ENCODE measurements at places on chromosomes 7 and 10.

DNA sequence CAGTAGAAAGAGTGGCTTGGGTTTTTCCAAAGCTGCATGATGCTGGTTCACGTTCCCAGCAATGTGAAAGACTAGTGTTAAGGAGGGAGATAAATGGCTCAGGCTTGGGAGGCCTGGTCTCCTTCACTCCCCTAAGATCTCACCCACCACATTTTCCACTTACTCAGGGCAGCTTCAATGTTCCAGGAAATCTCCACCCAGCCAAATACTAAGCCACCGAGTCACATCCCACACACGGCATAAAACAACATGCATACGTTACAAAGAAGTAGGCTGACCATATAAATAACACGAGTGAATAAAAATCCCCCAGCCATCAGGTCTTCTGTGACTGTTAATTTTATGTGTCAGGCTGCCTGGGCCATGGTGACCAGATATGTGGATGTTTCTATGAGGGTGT, 303.5 kb downstream of the SFMBT2 start:
- DNase-seq: no peak

DNA sequence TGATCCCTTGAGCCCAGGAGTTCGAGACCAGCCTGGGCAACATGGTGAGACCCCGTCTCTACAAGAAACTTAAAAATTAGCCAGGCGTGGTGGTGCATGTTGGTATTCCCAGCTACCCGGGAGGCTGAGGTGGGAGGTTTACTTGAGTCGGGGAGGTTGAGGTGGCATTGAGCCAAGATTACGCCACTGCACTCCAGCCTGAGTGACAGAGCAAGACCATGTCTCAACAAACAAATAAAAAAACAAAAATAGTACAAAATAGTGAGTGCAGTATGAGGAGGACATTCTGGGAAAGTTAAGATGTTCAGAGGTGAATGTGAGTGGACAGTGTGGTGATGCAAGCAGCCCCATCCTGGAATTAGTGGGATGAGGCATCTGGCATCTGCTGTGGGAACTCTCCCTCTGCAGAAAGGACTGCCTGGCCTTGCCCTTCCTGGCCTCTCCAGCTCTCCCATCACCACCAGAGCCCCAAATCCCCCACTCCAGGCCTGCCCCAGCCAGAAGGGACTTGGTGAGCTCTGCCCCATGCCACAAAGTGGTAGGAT, 96.6 kb upstream of the PARD3 start:
- DNase-seq: no peak

DNA sequence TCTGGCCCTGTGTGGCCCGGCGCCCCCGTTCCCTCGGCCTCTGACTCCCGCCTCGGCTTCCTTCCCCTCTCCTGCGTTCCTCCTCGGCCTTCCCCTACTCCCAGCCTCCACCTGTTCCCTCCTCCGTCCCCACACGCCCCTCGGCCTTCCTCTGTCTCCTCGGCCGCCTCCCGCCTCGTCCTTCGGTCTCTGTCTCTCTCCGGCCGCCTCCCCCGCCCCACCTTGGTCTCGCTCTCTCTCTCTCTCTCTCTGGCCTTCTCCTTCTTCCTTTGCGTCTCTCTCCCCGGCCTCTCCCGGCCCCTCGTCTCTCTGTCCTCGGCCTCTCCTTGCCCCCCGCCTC, 588 bp downstream of the GET4 start:
- DNase-seq: no peak

GRCh38 chr7:87225696-87226095, 6.2 kb upstream of the TMEM243 start:
- no peak for DNase-seq

- DNase-seq: no peak
Measured at GRCh38 chr7:39291628-39292410, 274.4 kb upstream of the YAE1 start.

GRCh38 chr10:104331208-104331838, 6.9 kb downstream of the ITPRIP start:
- no peak for DNase-seq

DNA sequence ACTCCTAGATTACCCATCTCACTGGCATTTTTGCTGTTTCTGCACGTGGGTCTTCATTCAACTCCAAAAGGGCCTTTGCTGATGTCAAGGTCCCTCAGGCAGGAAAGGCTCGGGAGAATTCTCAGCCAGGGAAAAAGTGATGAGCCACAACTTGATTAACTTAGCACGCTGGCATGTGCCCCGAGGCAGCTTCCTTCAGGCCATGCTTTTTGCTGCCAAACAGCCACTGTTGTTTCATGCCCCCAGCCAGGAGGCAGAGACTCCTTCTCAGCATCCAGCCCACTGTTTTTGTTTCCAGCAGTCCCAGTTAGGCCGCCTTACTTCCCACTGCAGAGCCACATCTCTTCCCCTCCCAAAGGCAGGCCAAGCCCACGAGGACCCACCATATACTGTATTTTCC, 266.5 kb upstream of the YAE1 start:
- no peak for DNase-seq

DNA sequence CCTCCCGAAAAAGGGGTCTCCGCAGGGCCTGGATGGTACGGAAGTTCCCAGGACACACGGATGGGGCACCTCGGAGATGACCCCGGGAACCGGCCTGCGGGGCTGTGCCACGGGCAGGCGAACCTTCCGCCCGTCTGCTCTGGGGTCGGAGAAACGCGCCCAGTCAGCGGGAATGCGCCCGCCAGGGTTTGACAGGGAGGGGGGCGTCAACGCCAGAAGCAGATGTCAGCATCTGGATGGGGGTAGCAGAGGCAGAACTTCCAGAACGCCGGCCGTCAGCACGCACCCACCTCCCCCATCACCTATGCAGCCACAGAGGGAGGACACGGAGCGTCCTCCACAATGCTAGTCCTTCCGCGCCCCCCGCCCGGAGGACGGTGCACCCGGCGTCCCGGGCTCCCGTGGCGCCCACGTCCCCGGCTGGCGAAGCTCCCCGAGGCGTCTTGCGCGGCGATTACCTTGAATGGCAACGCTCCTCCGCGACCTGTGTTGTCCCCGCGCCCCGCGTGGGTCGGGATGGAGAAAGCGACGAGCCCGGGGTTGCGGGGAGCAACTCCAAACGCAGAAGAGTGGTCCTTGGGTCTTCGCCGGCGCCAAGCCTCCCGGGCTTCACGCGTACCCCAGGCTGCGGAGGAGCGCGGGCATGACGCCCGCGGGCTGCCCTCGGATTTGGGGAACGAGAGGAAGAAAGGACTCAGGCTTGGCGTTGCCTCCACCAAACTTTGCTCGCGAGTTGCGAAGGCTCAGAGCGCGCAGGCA, 561 bp downstream of the FGFR2 start:
- DNase-seq: no peak

DNA sequence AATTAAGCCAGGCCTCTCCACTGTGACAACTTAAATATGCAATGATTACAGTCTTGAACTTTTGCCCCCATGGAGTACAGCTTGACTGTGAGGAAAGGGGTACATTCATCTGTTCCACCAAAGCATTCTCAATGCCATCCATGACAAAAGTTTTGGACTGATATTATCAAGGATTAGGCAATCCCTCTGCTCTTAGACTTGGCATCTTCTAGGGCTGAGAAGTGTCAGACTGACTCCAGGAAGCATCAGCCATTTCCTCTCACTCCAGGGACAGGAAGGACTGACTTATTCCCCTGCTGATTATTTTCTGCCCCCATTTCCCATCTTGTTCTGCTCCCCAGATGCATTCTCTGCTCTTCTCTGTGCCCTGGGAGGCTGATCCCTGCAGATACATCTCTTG, 69.7 kb downstream of the ZNF365 start:
- DNase-seq: no peak

DNA sequence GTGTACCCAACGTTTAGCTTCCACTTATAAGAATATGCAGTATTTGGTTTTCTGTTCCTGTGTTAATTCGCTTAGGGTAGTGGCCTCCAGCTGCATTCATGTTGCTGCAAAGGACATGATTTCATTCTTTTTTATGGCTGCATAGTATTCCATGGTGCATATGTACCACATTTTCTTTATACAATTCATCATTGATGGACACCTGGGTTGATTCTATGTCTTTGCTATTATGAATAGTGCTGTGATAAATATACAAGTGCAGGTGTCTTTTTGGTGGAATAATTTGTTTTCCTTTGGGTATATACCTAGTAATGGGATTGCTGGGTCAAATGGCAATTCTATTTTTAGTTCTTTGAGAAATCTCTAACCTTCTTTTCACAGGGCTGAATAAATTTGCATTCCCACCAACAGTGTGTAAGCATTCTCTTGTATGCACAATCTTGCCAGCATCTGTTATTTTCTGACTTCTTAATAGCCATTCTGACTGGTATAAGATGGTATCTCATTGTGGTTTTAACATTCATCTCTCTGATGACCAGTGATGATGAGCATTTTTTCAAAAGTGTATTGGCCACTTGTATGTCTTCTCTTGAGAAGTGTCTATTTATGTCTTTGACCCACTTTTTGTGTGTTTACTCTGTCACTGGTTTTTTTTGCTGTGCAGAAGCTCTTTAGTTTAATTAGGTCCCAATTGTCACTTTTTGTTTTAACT, 72.5 kb upstream of the CC2D2B start:
- no peak for DNase-seq

DNA sequence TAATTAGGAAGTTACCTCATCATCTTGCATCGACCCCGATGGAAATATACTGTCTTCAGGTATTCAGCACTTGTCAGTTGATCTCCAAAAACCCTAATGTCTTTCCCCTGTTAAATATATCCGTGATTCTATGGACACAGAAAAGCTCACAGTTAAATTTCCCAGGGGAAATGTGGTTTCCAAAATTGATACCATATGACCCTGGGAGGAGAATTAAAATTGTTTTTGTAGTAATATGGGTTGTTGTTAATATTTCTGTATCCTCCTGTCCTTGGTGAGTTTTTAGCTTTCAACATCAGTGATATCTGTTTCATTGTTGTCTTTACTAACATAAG, 132.1 kb downstream of the CELF2 start:
- DNase-seq: no peak

DNA sequence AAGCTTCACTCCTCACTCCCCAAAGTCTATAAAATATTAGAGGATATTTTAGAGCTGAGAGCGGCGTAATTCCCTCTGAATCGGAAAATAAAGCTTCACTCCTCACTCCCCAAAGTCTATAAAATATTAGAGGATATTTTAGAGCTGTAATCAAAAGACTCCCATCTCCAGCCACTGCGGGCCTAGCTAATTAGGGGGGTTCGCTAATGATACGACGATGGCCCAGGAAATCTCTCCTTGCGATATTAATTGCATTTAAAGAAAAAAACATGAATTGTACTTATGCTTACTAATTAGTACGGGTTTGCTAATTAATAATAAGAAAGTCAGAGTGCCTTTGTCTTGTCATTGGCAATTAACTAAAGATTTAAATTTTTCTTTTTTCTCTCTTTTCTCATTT, 235.9 kb downstream of the MAD1L1 start:
- no peak for DNase-seq

GRCh38 chr10:3542185-3542611, 242.8 kb downstream of the KLF6 start:
- no peak for DNase-seq

- DNase-seq: peak; percentile 9
Measured at GRCh38 chr7:39624442-39624807, 1.1 kb downstream of the RALA start.

DNA sequence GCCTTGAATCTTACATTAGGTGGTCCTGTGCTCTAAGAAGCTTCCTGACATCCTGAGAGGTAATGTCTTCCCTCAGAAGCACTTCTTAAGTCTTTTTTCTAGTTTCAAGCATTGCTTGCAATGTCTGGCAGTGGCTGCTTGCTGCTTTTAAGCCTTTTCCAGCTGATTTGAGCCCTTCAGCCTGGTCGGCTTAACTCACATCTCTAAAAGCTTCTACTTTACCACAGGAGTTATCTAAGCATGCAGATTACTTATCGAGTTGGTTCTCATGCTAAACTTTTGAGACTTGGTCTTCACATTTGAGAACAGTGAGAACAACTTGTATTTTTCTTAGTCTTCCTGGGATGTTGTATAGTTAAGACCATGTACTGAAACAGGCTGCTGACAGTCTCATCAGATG, 3.9 kb downstream of the LRMDA start:
- no peak for DNase-seq

- no peak for DNase-seq
Measured at GRCh38 chr7:33590916-33591315, 314.4 kb upstream of the BMPER start.

DNA sequence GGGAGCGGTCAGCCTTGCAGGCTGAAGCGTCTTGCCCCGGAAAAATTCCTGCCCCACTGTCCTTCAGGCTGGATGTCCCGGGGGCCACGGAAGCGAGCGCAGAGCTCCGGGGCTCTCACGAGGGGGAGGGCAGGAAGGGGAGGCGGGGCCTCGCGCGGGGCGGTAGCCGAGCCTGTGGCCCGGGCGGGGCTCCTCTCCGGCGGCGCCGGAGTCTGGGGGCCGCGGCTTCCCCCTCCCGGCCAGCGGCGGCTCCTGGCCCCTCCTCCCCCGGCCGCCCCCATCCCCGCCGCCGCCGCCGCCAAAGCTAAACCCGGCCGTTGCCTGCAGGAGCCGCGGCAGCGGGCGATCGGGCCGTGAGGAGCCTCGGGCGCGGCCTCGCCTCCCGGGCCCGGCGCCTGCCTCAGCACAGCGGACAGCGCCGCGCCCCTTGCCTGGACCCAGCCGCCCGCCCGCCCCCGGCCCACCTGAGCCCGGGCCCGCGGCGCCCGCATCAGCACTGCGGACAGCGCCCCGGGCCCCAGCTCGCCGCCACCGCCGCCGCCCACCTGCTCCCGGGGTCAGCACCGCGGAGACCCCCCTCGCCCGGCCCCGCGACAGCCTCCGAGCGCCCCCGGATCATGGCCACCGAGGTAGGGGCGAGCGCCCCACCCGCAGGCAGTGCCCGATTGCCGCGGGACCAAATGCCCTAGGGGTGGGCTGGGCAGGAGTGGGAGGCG, at the start of gene GOLGA7B:
Gene GOLGA7B, plus strand, starts transcription at position 157 of the 716 bp plus-strand sequence. Its CDS starts 461 bp downstream, at position 618.
- no peak for DNase-seq

GRCh38 chr10:103660364-103661197, 167.1 kb downstream of the NEURL1 start:
- no peak for DNase-seq

DNA sequence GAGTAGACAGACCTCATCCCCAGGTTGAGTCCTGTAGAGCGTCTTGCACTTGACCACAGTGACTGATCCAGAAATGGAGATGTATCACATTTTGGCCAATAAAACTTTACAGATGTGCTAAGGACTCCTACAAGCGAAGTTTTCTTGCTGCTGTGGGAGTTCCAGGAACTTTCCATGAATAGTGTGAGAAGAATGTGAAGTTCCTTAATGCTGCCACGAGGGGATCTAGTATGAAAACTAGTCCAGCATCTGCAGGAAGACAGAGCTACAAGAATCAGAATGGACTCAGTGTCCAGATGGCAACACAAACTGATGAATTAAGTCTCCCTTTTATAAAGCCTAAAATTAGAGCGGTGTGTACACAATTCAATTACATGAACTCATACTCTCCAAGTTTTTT, 14.8 kb upstream of the LSM8 start:
- DNase-seq: no peak

GRCh38 chr7:130131964-130132875, 61.9 kb downstream of the KLHDC10 start:
- no peak for DNase-seq

GRCh38 chr10:43861966-43862751, 213.5 kb upstream of the ZNF32 start:
- DNase-seq: no peak
